ENCODE measurements at places on chromosomes 6 and 20.

- no peak for DNase-seq
These were observed 34.0 kb downstream of the NCOA6 start for GRCh38 chr20:34791289-34792020.

GRCh38 chr20:23562721-23563342 is 5.5 kb downstream of the CST9L start:
- DNase-seq = no peak

GRCh38 chr6:89311530-89311852 is 3.6 kb downstream of the GABRR2 start:
- DNase-seq = no peak

GRCh38 chr20:61072398-61072797 is 179.7 kb upstream of the CDH4 start:
- no peak for DNase-seq

DNA sequence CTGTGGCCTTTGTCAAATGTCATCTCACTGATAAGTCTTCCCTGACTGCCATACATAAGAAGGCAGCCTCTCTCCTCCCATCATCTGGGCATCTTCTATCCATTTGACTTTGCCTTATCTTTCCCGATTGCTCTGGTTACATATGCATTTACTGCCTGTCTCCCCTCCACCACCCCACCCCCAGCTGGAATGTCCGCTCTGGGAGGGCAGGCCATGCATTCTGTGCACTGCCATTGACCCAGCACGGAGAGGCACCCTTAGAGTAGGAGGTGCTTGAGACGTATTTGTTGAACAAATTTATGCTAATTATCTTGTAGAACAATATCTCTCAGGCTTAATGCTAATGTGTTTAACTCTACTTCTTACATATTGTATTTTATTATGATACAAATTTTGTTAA is 183.9 kb upstream of the HDAC2 start:
- no peak for DNase-seq

Measured in NCI-H2081 treated with DMSO at 0.1 percent for 48 hours (cell line).